ENCODE measurements at places on chromosomes 7 and 10. TPM values are rescaled to one million over a fixed set of nuclear protein-coding genes. Genes with fewer than 3 reads are reported as not detected.
A peak's percentile ranks its signal among the peaks of the same experiment; 100 is the strongest.

CHST15 gene
- total RNA-seq: 1.1 TPM

DNA sequence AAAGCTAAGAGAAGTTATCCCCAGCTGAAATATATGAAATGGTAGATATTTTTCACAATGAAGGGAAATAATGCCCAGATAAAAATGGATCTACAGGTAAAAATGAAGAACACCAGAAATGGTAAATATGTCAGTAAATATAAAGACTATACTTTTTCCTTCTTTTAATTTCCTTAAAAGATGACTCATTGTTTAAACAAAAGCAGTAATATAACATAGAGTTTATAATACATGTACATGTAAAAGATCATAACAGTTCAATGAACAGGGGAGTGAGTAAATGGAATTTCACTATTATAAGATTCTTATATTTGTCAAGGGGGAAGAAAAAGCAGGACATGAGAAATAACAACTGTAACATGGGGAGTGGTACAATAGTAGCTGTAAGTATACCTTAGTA is 7.4 kb downstream of the POT1 start:
- 0 out of 3 replicates have a peak, but pooled peaks cover 6% of the 10 kb centered on the region for H3K36me3 ChIP-seq
- H3K27me3 ChIP-seq: no peaks in the 10 kb centered on the region
- DNase-seq: no peak
- H3K4me1 ChIP-seq: peaks cover 3% of the 10 kb centered on the region
- no peak overlapping the region for H3K4me3 ChIP-seq

- peak overlapping the region; percentile 60 for H3K4me3 ChIP-seq
- no peaks in the 10 kb centered on the region for H3K36me3 ChIP-seq
- H3K27ac ChIP-seq: peak overlapping the region; percentile 81
- H3K4me1 ChIP-seq: peaks cover 34% of the 10 kb centered on the region
- peak; percentile 86 for DNase-seq
These were observed 4.5 kb downstream of the KAZALD1 start for GRCh38 chr10:101066146-101066895.

DNA sequence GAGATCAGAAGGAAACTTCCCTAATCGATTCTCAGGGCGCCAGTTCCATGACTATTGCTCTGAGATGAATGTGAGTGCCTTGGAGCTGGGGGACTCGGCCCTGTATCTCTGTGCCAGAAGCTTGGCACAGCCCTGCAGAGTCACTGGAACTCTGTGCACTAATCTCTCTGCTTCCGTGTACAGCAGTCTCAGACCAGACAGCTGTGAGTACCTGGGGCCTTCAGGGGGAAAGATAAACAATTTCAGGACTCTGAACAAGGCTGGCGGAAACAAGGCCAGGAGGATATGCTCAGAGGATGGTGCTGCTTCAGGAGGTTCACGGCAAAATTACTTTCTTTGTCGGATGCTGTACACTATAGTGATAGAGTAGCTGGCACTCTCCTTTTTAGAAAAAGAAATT is 131.7 kb upstream of the PRSS58 start:
- no peaks in the 10 kb centered on the region for H3K27me3 ChIP-seq
- no peak overlapping the region for H3K4me3 ChIP-seq
- peak; percentile 12 for DNase-seq
- H3K27ac ChIP-seq: no peak overlapping the region
- peaks cover 18% of the 10 kb centered on the region for H3K4me1 ChIP-seq
- H3K36me3 ChIP-seq: no peaks in the 10 kb centered on the region

GRCh38 chr10:100969187-100970075 is at the start of gene SEMA4G:
Gene SEMA4G, plus strand, starts transcription at chr10:100969504. Its CDS starts 3,409 bp downstream, at chr10:100972913.
- H3K4me3 ChIP-seq: peak within 1 kb of the TSS; percentile 94
- peaks cover 88% of the 10 kb centered on the region for H3K4me1 ChIP-seq
- peak; percentile 80 for DNase-seq
- H3K36me3 ChIP-seq: peaks cover 13% of the 10 kb centered on the region
- peak within 1 kb of the TSS; percentile 96 for H3K27ac ChIP-seq
- no peaks in the 10 kb centered on the region for H3K27me3 ChIP-seq

GRCh38 chr7:920351-921070 is 34.0 kb downstream of the ADAP1 start:
- H3K27me3 ChIP-seq: no peaks in the 10 kb centered on the region
- no peaks in the 10 kb centered on the region for H3K36me3 ChIP-seq
- H3K4me1 ChIP-seq: peaks cover 19% of the 10 kb centered on the region
- no peak overlapping the region for H3K4me3 ChIP-seq

DNA sequence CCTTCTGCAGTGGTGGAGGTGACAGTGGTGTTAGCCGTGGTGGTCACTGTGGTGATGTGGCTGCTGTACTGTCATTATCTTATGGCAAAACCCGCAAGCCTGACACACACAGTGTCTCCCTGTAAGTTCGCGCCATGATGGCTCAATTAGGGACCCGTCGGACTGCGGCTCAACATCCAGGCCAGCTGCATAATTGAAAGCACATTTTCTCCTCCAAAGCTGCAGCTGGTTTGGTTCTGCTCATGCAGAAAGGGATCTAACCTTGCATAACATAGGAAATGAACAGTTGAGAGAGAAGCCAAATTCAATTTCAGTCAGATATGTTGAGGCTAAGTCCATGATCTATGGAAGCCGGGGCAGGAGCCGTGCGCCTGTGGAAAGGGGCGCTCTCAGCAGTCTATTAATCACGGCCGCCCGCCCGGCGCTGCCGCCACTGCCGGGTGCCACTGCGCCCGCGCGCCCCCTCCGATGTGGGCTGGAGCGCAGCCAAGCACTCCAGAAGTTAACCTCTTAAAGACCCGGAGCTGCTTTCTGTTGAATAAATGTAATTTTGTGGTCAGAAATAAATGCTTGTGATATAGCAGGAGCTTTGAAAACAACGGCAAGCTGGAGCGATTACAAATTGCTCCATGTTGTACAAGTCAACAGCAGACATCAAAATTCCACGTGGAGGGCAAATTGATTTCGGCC is 227.7 kb downstream of the CUX1 start:
- H3K4me3 ChIP-seq: no peak overlapping the region
- DNase-seq: no peak
- H3K27ac ChIP-seq: no peak overlapping the region
- H3K27me3 ChIP-seq: no peaks in the 10 kb centered on the region
- peaks cover 10% of the 10 kb centered on the region for H3K4me1 ChIP-seq
- no peaks in the 10 kb centered on the region for H3K36me3 ChIP-seq

Measured in HepG2 (cell line).